ENCODE measurements at places on chromosomes 13 and 19.

GRCh38 chr19:33755099-33756035 is 41.3 kb upstream of the KCTD15 start:
- no peak for DNase-seq

DNA sequence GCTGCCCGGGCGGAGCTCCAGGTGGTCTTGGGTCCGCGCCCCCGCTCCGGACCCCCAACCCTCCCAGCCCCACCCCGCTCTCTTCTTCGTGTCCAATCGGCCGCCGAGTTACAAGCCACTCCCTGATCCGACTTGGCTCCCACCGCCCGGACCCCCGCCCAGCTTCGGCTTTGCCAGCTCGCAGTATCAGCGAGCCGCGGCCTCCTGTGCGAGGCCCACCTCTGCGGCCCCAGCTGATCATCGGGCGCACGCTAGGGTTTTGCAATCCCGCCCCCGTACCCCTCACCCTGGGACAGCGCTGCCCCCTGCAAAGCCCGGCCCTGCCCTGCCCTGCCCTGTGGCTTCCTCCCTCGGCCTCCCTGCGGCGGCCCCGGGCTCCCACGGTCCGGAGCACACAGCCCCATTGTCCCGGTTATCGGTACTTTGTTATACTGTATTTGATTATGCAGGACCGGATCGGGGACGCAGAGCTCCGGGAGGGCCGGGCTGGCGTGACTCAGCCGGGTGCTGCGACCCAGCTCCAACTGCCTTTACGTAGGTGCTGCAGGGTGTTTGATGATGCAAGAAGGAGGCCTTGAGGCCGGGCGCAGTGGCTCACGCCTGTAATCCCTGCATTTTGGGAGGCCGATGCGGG is 598 bp upstream of the LPAR2 start:
- DNase-seq = peak; percentile 57

DNA sequence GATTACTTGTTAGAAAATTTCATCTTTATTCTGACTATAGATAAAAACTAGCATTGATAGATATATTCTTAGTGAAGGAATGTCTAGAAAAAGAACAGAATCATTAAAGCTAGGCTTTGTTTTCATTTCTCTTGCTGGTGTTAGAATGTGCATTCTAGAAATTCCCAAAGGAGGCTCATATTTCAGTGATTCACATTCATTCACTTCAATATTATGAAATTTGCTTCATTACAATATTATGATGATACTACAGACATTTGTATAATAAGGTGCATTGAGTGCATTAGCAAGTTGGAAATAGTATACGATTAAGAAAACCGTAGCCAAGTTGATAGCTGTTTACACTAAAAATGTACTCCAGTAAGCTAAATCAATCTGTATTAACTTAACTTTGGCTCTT is 70.7 kb upstream of the MYCBP2 start:
- DNase-seq = no peak

- no peak for DNase-seq
Observed at GRCh38 chr19:13098277-13099072, 4.2 kb downstream of the LYL1 start.

DNA sequence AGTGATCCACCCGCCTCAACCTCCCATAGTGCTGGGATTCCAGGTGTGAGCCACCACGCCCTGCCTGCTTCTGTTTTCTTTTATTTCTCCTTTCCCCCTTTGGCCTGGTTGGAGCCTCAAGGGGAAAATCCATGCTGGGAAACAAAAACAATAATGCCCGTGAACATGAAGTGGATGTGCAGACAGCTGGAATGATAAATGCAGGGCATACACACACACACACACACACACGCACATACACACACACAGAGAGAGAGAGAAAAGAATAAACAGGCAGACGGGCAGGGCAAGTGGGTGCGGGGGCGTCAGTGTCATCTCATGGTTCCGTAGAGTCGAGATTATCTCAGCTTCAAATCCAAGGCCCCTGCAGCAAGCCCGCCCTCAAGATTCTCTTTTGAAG is 4.4 kb upstream of the PLEKHF1 start:
- no peak for DNase-seq

DNA sequence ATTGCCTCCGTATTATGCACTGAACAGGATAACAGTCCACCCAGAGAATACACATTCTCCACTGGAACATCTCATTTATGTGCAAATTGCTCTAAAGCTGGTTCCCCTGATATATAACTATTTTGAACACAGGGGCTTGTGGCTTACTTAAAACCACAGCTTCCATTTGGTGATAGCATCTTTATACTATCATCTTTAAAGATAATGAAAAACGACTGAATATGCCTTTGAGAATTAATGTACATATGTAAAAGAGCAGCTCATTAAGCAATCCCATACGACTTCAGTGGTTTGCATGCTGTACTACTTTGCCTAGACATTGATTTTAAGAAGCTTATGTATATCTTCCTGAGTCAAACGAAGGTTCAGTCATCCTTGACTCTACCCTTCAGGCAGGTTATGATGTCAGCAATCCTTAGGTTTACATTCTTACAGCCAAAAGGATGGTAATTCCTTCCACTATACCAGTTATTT is 40.8 kb downstream of the BRD4 start:
- DNase-seq = no peak

DNA sequence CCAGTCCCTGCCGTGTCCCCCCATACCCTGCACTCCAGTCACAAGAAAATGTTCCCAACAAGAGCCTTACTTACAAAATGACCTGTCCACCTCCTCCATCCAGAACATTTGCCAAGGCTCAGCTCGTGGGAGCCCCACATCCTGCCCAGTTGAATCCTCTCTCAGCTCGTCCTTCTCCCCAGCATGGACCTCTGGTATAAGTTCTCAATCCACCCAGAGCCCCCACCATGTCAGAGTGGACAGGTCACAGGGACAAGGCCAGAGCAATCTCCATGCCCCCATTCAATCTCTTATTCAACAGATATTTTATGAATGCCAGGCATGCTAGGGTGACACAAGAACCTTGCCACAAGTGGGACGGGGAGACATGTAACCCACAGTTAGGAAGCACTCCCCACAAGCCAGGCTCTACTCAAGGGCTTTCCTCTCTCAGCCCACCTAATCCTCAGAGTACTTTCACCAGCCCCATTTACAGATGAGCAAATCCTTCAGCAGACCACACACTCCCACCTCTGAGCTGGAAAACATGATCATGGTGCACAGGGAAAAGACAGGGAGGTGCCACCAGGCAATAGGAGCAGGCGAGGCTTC is 15.1 kb downstream of the DEDD2 start:
- DNase-seq = no peak

- DNase-seq = no peak
Observed at GRCh38 chr19:29420065-29420464, 105.7 kb upstream of the VSTM2B start.

DNA sequence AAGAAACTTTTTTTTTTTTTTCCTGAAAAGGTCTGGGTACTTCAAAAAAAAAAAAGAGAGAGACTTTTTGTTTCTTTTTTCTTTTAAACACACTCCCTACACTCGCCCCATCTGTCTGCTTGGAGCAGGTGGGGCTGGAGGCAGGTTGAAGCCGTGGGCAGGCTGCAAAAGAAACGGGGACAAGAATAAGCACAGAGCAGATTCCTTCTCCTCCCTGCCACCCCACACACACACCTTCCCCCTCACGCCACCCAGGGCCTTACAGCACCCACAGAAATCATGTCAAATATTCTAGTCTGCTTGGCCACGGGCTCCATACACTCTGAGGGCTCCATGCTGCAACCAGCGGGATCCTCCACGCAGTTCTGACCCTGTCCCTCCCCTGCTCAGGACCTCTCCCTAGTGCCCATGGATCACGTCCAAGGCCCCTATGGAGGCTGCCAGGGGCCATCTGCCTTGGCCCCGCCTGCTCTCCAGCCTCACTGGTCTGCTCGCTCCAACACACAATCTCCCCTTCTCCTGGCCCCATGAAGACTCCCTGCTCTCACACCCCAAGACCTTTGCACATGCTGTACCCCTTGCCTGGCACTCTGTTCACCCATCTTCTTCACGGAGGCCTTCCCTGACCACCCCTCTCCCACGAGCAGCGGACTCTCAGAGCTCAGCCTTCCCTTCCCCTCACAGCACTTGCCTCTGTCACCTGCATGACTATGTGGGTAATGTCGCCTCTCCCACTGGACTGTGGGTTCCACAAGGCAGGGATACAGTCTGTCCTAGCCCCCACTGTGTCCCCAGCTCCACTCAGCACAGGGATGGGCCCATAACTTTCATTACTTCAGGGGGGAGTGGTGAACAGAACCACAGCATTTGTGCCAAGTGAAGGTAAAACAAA is 11.4 kb downstream of the AKT2 start:
- DNase-seq = no peak

DNA sequence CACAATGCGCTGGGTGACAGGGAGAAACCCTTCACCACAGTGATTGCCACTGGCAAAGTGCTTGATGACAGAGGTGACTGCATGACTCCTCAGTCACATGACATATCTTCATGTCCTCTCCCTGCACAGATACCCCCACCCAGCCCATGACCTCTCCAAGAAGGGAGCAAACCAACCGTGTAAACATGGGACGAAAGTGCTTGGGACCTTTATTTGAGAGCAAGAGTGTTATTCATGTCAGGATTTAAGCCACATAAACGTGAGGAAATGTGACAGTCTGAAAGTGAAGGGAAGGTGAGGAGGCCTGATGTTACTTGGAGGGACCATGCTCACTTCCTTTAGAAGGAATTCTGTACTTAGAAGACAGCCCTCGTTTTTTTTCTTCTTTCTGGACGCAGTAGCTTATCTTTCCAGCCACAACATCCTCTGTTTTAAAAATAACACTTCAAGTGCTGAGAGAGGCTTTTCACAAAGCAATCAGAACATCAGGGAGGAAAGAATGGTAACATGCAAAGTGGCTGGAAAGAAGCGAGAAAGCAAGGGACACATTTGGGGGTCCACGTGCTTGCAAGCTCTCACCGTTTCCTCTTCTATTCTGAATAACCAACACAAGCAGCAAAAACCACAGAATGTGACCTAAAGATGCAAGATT is 35.6 kb downstream of the EPS15L1 start:
- no peak for DNase-seq

DNA sequence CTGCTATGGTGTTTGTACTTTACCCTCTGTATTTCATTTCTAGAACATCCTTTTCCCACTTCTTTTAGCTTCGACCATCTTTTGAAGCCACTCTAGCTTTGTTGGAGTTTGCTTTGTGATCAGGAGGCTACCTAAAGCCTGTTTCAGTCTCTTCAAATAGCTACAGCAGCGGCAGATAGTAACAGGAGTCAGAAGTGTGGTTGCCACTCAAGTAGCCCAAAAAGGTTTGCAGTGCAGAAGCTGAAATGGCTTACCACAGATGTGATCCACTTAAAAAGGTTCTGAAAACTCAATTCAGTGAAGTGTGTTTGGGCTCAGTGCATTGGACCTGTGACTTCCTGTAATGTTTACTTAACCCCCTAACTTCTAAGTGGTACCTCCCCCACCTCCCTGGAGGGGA is 26.2 kb downstream of the WASF3 start:
- DNase-seq = no peak

DNA sequence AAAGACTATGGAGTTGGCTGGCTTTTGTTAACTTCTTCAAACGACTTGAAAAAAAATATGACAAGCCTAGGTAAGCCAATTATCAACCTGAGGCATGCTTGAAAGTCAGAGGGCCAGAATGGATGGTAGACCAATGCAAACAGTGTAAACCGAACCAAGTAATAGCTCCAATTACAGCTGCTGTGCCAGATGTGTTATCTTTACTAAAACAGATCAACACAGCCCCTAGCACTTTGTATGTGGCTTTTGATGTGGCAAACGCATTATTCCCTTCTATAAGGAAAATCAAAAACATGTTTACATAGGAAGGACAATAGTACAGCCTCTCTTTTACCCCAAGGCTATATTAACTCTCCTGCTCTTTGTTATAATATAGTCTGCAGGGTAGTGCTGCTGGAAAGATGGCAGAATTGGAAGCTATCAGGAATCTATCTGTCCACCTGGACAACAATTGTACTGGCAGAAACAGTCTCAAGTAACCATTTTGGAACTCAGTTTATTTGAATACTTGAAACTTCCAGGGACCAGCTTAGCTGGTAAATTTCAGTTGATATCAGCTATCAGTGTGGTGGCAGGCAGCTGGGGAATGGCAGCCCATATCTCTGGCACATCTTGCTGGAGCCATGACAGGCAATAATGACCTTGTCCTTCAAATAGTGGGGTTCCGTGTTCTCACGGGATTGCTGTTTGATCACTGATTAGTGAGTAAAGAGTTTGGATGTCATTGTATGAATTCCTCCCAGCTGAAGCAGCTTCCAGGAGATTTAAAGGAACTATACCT is 144.4 kb upstream of the WASF3 start:
- DNase-seq = no peak

DNA sequence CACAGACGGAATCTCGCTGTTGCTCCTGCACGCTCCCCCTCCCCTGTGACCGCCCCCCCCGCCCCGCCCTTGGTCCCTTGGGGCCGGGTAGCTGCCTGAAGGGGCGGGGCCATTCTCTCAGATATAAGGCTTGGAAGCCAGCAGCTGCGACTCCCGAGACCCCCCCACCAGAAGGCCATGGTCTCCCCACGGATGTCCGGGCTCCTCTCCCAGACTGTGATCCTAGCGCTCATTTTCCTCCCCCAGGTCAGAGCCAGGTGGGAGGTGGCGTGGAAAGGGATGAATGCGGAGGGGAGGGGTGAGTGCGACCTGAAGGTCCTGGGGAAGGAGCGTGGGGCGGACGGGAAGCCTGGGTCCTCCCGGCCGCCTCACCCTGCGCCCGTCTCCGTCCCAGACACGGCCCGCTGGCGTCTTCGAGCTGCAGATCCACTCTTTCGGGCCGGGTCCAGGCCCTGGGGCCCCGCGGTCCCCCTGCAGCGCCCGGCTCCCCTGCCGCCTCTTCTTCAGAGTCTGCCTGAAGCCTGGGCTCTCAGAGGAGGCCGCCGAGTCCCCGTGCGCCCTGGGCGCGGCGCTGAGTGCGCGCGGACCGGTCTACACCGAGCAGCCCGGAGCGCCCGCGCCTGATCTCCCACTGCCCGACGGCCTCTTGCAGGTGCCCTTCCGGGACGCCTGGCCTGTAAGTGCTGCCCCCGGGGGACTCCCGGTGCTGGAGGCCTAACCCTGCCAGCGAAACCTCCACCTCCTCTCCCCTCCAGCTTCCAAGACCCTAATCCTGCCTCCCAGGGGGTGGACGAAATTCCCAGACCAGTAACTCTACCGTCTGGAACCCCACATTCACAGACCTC is at the start of gene DLL3:
Gene DLL3, plus strand, starts transcription at position 150 of the 845 bp plus-strand sequence. Its CDS starts 28 bp downstream, at position 178.
- no peak for DNase-seq

GRCh38 chr13:114129649-114130062 is 2.8 kb downstream of the RASA3 start:
- no peak for DNase-seq

GRCh38 chr13:58341318-58341717 is 709.8 kb downstream of the PCDH17 start:
- DNase-seq = no peak

DNA sequence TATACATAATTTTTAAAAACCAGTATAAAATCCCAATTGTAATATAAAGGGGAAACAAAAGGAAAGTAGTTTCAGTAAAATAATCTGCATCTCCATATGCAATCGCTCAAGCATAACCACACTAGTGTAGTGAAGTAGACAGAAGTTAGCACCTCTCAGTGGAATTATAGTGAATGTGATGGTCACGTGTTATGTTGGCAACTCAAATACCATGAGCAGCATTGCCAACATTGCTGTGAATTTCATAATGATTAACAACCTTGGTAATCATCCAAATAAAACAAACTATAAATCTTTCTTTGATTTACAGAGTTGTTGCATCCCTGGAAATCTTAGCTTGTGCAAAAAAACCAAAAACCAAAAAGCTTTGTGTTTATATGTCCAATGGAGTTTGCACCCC is 77.3 kb upstream of the SIAH3 start:
- DNase-seq = no peak

All from 8988T (cell line).